Lower leg skin (tissue), 4 donors: ENCODE measurements at places on chromosomes 1 and 21.

- DNase-seq, result no peak
These were observed 15.6 kb downstream of the NIBAN1 start for GRCh38 chr1:184958554-184959353.

DNA sequence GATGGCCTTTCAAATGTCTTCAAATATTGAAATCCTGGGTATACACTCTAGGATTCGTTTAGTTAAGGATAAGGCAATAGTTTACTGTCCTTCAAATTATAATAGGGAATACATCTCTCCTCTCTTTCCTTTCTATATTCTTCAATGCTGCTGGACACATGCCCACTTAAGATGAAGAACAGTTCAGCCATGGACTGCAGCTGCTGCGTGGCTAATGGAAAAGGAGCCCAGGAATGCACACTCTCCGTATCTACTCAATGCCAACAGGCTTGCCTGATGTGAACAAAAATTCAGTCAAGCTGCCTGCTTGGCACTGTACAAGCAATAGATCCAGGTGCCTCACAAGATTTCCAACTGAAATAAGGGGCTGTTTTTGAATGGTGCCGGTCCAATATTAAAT is 321.2 kb upstream of the LYPLAL1 start:
- no peak for DNase-seq

DNA sequence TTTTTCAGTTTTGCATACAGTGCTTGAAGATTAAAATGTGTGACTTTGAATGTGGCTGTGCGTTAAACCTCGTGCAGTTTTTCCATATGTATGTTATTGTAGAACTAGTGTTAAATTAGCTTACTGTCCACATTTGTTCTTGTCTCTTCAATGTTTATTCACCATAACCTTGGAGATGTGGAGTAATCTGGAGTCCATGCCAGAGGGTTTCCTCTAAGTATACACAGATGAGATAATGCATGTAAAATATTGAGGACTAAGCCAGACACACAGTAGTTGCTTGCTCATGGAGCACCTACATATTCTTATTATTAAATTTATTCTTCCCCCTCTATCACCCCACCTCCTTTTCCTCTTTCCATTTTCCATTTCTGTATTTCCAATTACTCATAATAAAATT is 7.7 kb upstream of the GIPC2 start:
- no peak for DNase-seq

DNA sequence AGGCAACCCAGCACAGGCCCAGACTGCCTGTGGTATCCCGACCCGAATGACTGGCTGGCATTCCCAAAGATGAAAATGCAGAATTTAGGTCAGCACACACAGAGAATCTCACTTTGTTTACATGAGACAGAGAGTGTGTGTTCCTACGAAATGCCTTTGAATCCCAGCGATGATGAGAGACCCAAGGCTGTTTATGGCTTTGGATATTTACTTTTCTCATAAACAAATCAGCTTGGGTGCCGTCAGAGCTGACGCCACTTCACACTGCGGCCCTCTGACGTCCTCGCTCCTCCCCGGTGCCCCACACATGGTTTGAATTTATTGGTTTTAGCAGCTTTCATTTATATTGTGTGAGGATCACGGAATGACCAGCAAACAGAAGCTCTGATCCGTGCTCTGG is 18.7 kb downstream of the TRABD2B start:
- no peak for DNase-seq

DNA sequence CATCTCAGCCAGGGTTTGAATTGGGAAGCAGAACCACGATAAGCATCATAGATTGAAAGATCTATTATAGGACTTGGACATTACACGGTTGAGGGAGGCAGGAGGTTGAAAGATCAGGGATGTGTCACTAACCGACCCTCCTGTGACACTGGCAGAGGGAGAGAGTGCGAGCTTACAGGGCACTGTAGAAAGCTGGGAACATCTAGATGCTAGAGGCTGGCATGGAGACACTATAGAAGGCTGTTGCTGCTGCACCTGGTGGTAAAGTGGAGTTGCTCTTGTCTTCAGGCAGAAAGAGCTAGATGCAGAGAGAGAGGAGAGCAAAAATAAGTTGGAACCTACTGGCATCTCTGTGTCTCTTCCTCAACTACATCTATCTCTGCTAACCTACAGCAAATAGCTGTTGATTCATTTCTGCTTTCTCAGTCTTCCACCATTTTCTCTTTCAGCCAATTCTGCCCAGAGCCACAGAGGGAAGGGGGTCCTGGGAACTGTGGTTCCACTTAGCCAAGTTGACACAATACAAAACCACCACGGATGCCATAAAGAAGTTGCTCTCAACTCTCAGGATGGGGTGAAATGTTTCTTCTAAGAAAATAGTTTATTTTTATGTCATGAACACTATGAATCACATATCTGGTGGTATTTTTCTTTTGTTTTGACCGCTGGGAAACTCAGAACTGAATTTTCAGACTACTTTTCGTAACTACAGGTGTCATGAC is 155.9 kb downstream of the ZNF281 start:
- no peak for DNase-seq

GRCh38 chr1:3695326-3696217 is 43.3 kb downstream of the TP73 start:
- DNase-seq, result no peak

- DNase-seq, result no peak
These were observed 6.3 kb upstream of the SYT6 start for GRCh38 chr1:114159941-114160340.

GRCh38 chr1:193434319-193434718 is 247.9 kb upstream of the B3GALT2 start:
- DNase-seq, result no peak

- DNase-seq, result no peak
These were observed 2.0 kb downstream of the KIAA0319L start for GRCh38 chr1:35555212-35555584.

DNA sequence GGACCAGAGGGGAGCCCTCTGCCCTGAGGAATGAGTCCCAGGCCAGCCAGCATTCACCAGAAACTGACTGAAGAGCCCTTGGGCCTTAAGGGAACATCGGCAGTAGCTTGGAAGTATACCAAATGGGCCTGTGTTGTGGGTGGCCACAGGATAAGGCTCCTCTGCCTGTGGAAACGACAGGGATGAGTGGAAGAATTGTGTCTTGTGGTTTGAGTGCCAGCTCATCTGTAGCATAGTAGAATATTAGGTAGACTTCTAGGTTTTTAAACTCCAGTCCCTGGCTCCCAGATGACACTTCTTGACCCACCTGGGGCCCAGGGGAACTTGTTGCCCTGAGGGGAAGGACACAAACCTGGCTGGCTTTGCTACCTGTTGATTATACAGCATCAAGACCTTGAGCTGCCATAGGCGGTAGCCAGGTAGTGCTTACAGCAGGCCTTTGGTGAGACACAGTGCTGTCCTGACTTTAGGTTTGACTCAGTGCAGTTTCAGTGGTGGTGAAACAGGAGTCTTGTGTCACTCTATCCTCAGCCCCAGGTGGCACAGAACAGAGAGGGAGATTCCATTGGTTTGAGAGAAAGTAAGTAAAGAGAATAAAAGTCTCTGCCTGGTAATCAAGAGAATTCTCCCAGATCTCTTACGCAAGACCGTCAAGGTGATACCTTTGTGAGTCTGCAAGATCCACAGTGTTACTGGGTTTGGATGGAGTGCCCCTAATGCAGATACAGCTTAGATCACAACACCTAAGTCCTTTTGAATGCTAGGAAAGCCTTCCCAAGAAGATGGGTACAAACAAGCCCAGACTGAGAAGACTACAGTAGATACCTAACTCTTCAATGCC is 50.2 kb downstream of the RABGAP1L start:
- DNase-seq, result no peak

DNA sequence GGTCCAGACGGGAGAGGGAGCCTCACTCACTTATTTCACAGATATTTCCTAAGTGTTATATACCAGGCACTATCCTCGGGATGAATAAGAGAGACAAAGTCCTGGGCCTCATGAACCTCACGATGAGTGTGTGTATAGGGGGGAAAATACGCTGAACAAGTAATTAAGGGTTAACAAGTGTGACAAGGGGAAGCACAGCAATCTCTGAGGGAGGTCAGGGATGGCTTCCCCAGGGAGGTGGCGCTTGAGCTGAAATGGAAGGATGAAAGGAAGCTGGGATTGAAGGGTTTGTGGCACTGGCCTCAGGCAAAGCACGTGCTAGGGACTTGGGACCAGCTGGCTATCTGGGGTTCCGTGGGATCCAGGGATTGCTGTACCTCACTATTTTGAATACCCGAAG is 46.4 kb upstream of the SYNC start:
- no peak for DNase-seq

- DNase-seq, result no peak
These were observed 430.6 kb downstream of the KIF26B start for GRCh38 chr1:245585252-245585959.

GRCh38 chr21:16079830-16080229 is 350.0 kb downstream of the USP25 start:
- DNase-seq, result no peak

DNA sequence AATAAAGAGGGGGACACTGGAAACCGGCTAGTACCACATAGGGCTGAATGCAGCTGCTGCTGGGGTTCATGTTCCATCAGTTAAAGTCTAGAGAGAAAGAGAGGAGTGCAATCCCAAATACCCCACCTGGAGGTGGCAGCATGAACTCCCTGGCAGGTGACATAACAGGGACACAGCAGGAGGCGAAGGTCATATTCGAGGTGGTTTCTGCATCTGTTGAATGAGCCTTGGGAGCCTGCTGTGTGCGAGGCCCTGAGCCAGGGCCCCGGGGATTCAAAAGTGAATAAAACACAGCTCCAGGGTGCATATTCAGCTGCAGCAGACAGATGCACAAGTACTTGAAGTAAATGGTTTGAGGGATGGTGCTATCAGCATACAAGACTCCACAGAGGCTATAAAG is 456.8 kb downstream of the SETD4 start:
- no peak for DNase-seq

DNA sequence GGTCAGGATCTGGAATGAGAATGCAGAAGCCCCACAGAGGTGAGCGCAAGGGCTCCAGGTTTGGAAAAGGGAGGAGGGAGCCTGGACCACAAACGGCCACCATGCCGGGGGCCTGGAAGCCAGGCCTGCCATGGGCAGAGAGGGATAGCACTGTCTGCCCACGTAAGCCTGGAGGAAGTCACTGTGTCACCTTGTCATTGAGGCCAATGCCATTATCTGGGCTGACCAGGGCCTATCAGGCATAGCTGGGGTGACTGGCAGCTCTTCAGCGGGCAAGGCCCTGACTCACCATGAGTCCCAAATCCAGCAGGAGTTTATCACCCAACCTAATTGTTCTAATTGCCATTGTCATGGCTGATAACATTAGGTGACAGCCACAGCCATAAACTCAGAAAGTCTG is 84.6 kb downstream of the MATN1 start:
- DNase-seq, result no peak

GRCh38 chr1:6440198-6441126 is 15.9 kb downstream of the ESPN start:
- DNase-seq, result no peak

GRCh38 chr1:62022382-62022983 is 172.2 kb upstream of the L1TD1 start:
- no peak for DNase-seq

GRCh38 chr1:211329764-211330201 is 3.1 kb downstream of the TRAF5 start:
- no peak for DNase-seq

DNA sequence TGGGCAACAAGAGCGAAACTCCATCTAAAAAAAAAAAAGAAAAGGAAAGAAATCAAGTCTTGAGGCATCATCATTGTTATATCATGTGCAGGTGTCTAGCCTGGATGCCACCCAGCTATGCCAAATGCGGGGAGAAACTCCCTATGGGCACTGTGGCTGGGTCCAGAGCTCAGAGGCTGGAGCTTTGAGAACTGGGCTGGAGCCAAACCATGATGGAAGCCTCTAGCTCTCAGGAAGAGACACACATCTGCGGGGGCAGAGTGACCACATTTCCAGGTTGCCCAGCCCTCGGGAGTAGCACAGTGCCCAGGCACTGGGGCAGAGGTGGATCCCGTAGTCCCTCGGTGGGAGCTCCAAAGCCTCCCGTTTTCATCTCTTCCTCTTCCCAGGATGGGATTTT is 58.9 kb downstream of the COL18A1 start:
- DNase-seq, result no peak

DNA sequence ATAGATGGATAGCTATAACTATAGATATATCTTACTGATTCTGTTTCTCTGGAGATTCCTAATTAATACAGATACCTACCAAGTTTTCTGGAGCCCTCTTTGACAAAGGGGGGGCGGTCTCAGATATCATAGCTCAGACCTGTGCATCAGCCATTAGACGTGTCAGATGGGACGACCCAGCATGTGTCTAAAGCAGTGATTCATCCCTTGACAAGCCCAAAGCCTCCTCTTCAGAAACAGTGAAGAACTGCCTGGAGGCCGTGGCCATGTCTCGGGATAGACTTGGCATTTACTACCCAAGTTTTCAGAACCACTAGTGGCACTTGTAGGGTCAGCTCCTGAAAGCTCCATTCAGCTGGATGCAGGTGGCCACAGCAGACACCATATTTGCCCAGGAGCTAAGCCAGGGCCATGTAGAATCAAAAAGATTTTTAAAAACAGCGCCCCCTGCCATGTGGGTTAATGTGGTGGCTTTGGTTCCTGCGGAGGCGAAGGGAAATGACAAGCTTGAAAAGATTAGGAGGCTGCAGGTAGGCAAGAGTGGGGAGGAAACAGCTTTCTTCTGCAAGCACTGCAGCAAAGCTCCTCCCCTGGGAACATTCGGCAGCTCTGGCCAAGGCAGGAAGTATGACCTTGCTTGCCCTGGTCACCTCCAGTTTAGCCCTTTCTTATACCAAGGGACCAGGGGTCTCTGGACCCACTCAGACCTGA is 82.2 kb downstream of the FBXO2 start:
- DNase-seq, result no peak

DNA sequence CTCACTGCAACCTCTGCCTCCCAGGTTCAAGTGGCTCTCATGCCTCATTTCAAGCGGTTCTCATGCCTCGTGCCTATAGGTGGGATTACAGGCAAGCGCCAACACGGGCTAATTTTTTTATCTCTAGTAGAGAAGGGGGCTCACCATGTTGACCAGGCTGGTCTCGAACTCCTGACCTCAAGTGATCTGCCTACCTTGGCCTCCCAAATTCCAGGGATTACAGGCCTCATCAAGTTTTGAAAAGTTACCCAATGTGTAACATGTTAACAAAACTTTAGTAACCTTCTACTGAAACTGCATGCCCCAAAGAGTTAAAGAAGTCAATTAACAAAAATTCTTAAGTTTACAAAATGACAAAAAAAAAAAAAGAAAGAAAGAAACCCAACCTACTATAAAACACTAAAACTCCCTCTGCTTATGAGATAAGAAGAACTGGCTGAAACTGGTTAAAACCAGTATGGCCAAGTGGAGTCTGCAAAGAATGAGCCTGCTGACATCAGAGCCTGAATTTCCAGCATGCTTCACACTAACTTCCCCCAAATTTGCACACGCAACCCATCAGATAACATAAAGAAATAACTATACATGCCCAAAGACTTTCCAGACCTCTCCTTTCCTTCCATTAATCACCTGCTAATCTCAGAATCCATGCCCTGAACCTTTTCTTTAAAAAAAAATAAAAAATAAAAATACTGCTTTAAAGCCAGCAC is 25.5 kb upstream of the PSMG1 start:
- DNase-seq, result no peak

GRCh38 chr1:212488436-212489283 is 55.9 kb downstream of the NENF start:
- DNase-seq, result peak; percentile 93
